ENCODE measurements at places on chromosomes 3 and 15.

GRCh38 chr3:128112357-128112968 lies 11.1 kb downstream of the RUVBL1 start:
- peaks cover 48% of the 10 kb centered on the region for H3K36me3 ChIP-seq
- peak overlapping the region; percentile 91 for H3K27ac ChIP-seq
- peaks cover 33% of the 10 kb centered on the region for H3K4me1 ChIP-seq
- DNase-seq: peak; percentile 79

DNA sequence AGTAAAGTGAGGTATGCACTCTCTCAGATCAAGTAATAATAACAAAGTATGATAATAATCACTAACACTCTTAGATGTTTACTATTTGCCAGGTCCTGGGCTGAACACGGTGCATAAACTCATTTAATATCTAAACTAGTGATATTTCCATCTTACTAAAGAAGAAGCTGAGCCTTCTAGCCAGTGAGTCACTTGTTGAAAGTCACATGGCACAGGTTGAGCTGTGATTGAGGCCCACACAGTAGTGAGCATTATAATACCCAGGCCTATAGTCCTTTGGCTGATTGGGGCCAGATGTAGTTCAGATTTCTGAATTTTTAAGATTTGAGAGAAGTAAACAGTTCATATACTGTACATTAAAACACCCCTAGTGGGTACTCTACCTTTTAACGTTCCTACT lies 93.2 kb upstream of the CCDC80 start:
- no peaks in the 10 kb centered on the region for H3K27me3 ChIP-seq
- peak; percentile 25 for DNase-seq
- no peak overlapping the region for H3K27ac ChIP-seq
- H3K36me3 ChIP-seq: no peaks in the 10 kb centered on the region
- H3K4me1 ChIP-seq: peaks cover 35% of the 10 kb centered on the region

DNA sequence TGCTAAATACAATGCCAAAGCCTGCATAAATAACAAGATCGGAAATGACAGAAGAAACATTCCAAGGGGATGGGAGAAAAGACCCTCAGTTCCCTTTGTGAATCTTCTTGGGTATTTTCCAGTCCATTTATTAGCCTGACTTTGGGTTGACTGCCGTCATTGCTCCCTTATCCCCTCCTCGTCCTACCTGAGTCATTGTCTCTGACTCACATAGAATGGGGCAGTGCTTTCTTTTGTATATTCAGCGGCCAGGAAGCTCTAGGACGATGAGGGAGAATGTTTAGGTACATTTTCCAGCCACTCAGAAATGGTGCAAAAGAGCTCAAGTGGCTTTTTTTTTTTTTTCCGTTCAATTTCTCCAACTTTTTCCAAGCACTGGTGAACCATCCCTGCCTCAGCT lies 71.6 kb downstream of the KAT2B start:
- H3K27ac ChIP-seq: no peak overlapping the region
- H3K4me3 ChIP-seq: no peak overlapping the region
- no peak for DNase-seq
- H3K27me3 ChIP-seq: no peaks in the 10 kb centered on the region
- peaks cover 11% of the 10 kb centered on the region for H3K4me1 ChIP-seq

- H3K4me1 ChIP-seq: no peaks in the 10 kb centered on the region
- no peak for DNase-seq
- H3K4me3 ChIP-seq: no peak overlapping the region
- H3K27ac ChIP-seq: no peak overlapping the region
- peaks cover 8% of the 10 kb centered on the region for H3K27me3 ChIP-seq
Measured at GRCh38 chr15:51303462-51303980, 34.9 kb downstream of the CYP19A1 start.

DNA sequence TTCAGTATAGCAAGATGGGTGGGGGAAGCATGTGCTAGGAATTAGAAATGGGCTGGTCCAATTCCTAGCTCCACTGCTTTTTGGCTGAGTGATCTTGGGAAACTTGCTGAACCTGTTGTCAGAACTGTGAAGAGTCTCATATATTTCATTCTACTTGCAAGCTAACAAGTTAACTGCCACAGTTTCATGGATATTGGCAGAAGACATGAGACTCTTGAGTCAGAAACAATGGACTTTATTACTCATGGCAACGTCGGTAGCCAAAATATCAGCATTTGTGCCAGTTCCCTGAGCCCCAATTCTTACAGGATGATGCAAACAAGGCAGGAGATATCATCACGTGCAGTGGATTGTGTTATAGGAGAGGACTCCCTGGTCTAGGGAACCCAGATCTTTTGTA lies 26.6 kb upstream of the PLAAT1 start:
- H3K27ac ChIP-seq: no peak overlapping the region
- H3K4me3 ChIP-seq: no peak overlapping the region
- no peaks in the 10 kb centered on the region for H3K4me1 ChIP-seq
- DNase-seq: no peak
- no peaks in the 10 kb centered on the region for H3K36me3 ChIP-seq
- peaks cover 6% of the 10 kb centered on the region for H3K27me3 ChIP-seq

- no peaks in the 10 kb centered on the region for H3K36me3 ChIP-seq
- DNase-seq: no peak
- H3K27me3 ChIP-seq: no peaks in the 10 kb centered on the region
- no peak overlapping the region for H3K4me3 ChIP-seq
- H3K27ac ChIP-seq: no peak overlapping the region
Measured at GRCh38 chr3:181773921-181774320, 62.2 kb downstream of the SOX2 start.

- peaks cover 21% of the 10 kb centered on the region for H3K36me3 ChIP-seq
- DNase-seq: peak; percentile 84
- no peaks in the 10 kb centered on the region for H3K27me3 ChIP-seq
- H3K4me3 ChIP-seq: peak overlapping the region; percentile 36
Measured at GRCh38 chr3:187799942-187800641, 54.8 kb upstream of the BCL6 start.

DNA sequence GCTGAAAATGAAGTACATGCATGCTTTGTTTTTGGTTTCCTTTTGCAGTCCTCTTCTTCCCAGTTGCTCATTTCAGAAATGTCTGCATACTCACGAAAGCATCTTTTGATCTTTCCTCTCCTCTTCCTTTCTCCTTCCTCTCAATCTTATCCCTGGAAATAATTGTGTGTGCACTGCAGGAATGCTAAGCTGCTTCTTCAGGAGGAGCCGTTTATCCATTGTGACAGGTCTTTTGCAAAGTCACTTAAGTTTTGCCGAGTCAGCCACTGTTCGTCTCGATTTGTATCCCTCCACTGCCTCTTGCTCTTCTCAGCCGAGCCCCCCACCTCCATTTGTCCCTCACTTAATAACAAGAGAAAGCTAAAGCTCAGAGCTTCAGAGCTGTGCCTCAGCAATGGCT lies 597.6 kb downstream of the AGBL1 start:
- H3K27me3 ChIP-seq: peaks cover 5% of the 10 kb centered on the region
- peak overlapping the region; percentile 16 for H3K4me3 ChIP-seq
- H3K36me3 ChIP-seq: no peaks in the 10 kb centered on the region
- no peaks in the 10 kb centered on the region for H3K4me1 ChIP-seq
- no peak for DNase-seq
- no peak overlapping the region for H3K27ac ChIP-seq

DNA sequence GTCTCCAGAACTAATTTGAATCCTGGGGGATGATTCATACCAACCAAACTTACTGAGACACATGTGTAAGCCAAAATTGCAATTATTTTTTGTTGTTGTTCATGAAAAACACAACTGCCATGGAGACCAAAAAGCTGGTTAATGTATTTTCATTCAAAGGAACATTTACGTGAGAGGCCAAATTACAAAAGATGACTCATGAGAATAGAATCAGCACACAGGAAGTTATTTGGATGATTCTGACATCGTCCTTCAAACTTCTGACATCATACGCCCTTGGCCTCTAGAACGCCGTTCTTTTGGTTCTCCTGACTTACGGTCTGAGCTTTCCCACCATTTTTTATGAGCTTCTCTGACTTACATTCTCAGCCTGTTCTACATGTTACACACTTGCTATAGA lies 3.0 kb upstream of the ZNF280D start:
- DNase-seq: peak; percentile 45
- H3K4me1 ChIP-seq: peaks cover 16% of the 10 kb centered on the region
- H3K27ac ChIP-seq: no peak overlapping the region
- H3K27me3 ChIP-seq: peaks cover 2% of the 10 kb centered on the region
- no peak overlapping the region for H3K4me3 ChIP-seq

GRCh38 chr3:45558431-45558830 lies 36.1 kb upstream of the LIMD1 start:
- H3K27ac ChIP-seq: no peak overlapping the region
- no peak for DNase-seq
- H3K4me1 ChIP-seq: peaks cover 2% of the 10 kb centered on the region
- no peaks in the 10 kb centered on the region for H3K27me3 ChIP-seq
